Posterior cingulate gyrus (tissue), 11 donors: ENCODE measurements at places on chromosomes 3 and 15.

DNA sequence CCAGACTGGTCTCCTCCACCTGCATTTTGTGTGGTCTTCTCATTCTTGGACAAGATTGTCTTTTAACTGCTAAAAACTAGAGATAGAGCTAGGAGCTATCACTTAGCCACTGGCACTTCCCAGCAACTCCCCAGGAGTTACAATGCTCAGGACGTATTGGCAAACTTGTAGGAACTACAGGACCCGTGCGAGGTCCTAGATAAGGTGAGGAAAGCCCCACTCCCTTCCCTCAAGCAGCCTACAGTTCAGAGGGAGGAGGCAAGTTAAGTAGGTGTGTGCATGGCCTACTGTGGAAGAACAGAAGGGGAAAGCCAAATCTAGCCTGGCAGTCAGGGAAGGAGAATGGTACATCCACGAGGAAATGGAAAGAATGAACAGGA is 504.7 kb upstream of the PROK2 start:
- DNase-seq, result no peak

- DNase-seq, result no peak
Observed at GRCh38 chr3:185823078-185824044, 1.5 kb downstream of the IGF2BP2 start.

- no peak for DNase-seq
Observed at GRCh38 chr15:74957476-74958035, 984 bp upstream of the RPP25 start.

- DNase-seq, result no peak
Observed at GRCh38 chr3:72181251-72181650, 396.3 kb upstream of the PROK2 start.

DNA sequence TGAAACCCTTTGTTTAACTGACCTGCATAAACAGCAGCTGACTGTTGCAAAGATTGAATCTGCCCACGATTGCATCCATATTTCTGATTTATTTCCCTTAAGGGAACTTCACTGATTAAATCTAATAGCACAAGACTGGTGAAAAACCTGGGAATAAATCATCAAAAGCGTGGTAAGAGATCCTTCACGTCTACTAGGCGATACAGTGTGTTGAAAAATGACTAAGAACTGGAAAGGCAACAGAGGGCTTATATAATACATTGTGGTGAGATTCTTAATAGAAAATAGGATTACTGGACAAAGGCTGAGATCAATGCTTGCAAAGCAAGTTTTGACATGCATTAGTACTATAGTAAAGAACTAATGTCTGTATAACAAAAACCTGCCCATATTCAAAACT is 49.0 kb downstream of the POLQ start:
- no peak for DNase-seq

GRCh38 chr3:134576831-134577230 is 74.0 kb downstream of the KY start:
- no peak for DNase-seq

DNA sequence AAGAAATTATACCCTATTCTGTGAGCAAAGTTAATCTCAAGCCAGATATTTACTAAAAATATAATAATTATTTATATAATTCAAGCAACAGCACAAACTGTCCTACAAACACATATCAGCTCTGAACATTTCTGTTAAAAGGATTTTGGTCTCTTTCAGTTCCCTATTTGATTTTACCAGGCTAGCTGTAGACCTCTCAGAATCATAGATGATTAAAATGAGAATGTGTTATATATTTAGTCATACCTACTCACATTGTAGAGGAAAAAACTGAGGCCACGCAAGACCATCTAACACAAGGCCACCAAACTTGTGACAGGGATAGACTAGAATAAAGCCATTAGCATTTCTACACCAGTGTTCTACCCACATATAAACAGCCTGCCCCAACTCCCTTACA is 28.5 kb downstream of the ACKR4 start:
- no peak for DNase-seq

GRCh38 chr3:118369892-118370491 is 664.7 kb downstream of the IGSF11 start:
- no peak for DNase-seq

GRCh38 chr15:45116482-45117307 is 2.6 kb downstream of the DUOXA2 start:
- DNase-seq, result no peak

- no peak for DNase-seq
Observed at GRCh38 chr3:157136647-157137387, 23.1 kb downstream of the CCNL1 start.

GRCh38 chr15:29795610-29796009 is 26.7 kb downstream of the TJP1 start:
- DNase-seq, result no peak

DNA sequence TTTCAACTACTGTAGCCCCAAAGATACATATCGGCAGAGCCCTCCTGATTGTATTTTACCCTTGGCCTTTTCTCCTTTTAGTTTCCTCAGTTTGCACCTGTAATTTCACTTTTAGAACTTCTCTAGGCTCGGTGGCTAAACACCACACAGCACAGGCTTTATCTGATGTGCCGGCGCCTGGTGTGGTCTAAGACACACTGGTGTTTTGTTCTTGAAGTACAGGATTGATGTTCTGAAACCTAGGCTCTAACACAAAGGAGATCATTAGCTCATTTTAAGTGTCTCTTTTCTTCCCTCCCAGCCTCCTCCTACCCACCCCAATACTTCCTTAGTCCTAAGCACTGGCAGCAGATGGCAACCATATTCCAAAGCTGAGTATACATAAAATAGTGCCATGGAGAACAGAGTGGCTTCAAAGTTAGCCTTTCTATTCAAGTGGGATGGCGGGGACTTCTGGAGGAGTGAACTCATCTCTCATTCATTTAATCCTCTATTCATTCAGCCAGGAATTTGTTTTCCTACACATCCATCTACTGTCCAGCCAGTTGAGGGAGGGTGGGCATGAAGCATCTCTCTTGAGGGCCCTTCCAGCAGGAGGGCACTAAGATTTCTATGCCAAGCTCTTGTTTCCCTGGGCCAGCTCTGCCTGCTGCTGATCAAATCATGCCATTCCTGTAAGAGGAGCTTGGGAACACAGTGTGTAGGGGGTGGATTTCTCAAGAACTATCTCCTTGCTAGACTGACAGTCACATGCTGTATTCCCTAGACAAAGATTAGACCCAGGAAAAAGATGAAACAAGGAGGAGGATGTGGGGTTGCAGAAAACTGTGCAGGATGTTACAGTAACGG is 71.2 kb downstream of the TIGIT start:
- DNase-seq, result peak; percentile 50

GRCh38 chr15:57272771-57273357 is 103.4 kb upstream of the CGNL1 start:
- DNase-seq, result no peak

- DNase-seq, result no peak
Observed at GRCh38 chr15:69346112-69346511, 47.4 kb downstream of the PAQR5 start.

GRCh38 chr3:190099099-190099498 is 21.6 kb downstream of the P3H2 start:
- DNase-seq, result no peak

GRCh38 chr3:173538410-173538809 is 140.9 kb downstream of the NLGN1 start:
- no peak for DNase-seq

DNA sequence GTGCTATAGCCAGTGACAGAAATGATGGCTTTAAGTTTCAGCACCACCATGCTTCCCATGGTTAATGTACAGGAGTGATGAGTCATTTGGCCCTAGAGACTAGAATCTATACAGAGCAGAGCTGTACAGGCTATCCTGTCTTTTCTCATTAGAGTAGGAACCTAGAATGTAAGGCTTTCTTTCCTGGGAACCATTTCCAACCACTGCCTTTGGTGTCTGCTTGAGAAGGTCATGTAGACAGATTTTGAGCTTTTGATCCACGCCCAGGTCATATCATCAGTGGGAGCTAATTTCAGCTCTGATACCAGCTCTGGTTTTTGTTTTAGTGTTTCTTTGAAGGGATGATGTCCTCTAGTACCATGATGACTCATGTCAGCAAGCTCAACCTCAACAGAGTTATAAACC is 543.1 kb downstream of the NTRK3 start:
- no peak for DNase-seq
